NCI-H1417 (cell line): ENCODE measurements at places on chromosomes 1 and 21.

GRCh38 chr1:161440312-161440894 lies 64.9 kb upstream of the FCGR2A start:
- no peak for DNase-seq

DNA sequence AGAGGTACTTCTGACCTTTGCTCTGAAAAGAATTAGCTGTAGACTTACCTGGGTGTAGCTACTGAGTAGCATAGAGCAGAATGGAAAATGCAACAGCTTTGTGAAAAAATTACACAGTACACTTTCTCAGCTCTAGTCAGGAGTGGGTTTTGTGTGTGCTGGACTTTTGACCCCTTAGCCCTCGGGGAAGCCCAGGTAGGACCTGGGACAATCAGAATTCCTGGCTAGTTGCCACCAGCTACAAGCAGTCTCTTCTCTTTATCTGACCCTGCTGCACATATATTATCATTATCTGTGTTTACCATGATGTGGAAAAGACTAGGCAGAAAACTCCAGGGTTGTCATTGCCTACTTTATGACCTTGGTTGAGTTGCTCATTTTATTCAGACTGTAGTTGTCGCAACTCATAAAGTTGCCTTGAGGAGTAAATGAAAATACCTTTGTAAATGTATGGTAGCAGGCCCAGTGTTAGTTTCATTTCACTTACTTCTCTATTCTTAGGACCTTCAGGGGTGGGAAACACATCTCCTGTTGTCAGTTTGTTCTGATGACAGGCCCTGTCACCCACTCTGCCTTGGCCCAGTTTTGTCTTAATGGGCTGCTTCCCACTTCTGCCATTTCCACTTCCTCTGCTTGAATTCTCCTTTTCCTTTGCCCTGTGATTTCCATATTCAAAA lies 5.4 kb downstream of the NEK7 start:
- no peak for DNase-seq

DNA sequence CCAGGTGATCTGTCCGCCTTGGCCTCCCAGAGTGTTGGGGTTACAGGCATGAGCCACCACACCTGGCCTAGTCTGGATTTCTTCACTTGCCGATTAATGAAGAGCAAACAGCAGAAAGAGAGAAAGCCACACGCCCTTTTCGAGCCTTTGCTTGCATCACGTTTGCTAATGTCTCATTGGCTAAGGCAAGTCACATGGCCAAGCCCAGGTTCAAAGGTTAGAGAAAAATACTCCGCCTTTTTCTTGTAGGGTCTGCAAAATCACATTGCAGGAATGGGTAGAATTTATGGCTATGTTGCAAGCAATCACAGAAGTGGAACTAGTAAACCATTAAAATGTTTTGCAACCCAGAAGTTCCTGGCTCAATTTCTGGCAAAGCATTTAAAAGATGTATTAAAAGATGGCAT lies 26.8 kb upstream of the BACH1 start:
- no peak for DNase-seq

- no peak for DNase-seq
Measured at GRCh38 chr1:168608796-168609715, 32.7 kb downstream of the XCL1 start.

DNA sequence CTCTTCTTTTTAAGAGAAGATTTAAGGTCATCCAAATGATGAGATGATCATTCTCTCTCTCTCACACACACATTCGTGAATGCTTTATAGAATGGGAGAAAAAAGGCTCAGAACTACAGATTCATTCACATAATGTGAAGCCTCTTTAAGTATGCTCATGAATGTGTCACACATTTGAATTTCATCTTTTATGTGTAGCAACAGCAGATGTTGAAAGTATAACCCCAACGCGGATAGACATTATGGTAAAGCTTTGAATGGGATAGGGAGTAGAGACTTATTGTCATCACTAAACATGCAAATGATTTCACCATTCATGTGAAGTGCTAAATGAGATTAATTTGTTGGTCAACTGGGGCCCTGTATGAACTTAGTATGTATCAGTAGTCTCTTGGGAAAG lies 15.7 kb upstream of the PKN2 start:
- no peak for DNase-seq

DNA sequence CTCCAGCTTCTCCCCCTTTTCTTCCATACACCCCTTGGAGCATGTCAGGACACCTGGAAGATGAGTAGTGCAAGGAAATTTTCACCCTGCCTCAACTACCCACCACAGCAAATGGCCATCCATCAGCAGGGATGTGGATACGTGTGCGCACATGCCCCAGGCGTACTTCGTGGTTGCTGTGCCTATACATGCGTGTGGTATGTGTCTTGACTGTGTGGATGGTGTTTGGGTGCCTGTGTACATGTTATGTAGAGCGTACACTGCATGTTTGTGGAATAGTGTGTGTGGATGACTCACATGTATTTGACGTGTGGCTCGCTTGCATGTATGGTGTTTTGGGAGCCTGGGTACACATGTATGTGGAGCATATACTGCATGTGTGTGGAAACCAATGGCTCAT lies 158.5 kb downstream of the RRAGC start:
- no peak for DNase-seq

DNA sequence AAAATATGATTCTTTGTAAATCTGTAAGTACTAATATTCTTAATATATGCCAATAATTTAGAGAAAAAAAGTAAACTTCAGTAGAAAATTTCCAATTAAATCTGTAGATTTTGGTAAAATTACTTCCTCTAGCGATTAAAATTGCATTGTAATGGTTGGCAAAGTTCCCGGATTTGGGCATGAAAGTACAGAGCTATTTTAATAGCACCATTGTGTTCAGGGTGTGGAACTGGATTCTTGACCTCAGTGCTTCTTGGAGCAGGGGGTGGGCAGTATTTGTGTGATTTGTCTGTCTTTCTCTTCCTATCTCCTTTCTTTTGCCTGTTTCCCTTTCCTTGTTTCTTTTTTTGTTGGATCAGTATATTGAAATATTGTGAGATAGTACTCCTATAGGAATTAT lies 72.1 kb downstream of the DNM3 start:
- no peak for DNase-seq

DNA sequence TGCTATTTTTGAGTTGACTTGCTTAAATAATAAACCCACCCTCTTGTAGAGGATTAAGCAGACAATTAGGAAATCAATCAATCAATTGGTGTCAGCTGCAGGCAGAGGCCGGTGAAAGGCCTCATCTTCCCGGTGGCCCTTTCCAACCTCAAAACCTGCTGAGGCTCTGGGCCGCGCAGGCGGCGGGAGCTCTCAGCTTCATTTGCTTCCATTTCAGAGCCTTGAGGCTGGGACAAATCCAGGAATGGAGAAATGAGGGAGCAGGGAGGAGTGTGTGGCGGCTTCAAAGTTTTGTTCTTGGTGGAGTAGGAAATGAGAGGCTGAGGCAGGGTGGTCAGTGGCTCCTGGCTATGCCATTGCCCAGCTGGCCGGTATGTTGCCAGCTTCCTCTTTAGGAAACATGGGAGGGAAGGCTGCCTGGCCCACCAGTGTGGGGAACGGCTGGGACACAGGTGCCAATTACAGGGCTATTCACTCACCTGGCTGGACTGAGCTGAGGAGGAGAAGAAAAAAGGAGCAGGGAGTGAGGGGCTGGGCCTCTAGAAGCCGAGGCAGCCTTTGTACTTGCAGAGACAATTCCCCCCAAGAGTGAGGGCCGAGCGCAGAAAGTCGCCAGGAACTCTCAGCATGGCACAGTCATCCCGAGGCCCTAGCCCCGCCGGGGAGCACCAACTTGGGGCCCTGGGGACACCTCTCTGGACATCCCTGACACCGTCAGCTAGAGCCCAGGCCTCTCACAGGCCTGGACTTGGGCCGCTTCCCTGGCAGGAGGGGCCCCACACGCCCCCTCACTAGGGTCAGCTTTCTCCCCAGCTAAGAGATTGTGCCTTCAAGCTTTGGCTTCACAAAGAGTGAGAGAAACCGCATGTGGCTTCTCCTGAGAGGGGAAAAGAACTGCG lies 4.4 kb downstream of the POU3F1 start:
- no peak for DNase-seq

DNA sequence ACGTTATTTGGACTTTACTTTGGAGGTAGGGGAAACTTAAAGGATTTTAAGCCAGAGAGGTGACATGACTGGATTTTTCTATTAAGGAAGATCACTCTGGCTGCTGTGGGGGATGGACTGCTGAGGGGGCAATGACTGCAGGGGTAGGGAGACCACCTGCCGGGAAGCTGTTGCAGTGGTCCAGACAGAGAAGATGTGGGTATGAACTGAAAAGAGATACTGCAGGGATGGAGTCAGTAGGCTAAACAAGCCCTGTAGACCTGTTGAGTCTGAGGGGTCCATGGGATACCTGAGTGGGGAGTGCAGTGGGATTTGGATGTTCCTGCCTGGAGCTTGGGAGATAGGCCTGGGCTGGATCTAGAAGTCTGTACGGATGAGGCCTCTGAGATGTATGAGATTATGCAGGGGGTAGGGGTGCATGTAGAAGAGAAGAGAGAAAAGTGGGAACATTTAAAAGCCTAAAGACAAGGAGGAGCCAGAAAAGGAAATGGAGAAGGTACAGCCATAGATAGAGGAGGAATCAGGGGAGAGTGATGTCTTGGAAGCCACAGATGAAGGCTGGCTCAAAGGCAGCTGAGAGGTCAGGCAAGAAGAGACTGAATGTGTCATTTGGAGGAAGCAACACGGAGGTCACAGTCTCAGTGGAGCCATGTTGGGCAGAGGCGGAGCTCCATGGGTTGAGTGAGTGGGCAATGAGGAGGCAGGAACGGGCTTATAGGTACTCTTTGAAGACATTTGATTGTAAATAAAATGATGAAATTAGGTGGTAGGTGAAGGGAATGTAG lies 25.9 kb upstream of the KCNA2 start:
- DNase-seq, result no peak

DNA sequence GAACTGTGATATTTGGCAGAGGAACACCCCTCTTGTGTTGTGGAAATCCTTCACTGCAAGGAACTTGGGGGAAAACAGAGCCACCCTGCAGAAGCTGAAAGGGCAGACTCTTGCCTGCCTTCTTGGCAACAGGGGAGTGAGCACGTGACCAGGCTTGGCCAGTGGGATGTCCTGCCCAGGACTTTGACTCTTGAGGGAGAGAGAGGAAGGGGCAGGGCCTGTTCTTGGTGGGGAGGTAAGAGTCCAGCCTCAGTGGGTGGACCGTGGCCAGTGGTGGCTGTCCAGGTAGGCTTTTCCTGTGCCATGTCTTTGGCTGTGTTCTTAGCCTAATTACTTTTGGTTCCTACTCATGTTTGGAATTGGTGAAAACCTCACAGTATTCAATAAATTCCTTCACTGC lies 8.6 kb upstream of the AK2 start:
- no peak for DNase-seq

- DNase-seq, result no peak
Measured at GRCh38 chr1:1347663-1348419, 1.4 kb downstream of the DVL1 start.

DNA sequence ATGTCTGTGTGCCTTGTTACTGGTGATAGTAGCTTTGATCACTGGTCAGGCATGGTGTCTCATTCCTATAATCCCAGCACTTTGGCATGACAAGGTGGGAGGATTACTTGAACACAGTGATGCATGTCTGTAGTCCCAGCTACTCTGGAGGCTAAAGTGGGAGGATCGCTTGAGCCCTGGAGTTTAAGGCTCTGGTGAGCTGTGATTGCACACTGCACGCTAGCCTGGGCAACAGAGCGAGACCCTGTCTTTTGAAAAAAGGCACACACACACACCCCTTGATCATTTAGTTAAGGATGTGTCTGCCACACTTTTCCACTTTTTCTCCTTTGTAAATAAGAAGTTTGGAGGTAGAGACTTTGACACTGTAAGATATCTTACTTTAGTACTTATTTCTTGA lies 15.1 kb downstream of the MIGA1 start:
- no peak for DNase-seq

DNA sequence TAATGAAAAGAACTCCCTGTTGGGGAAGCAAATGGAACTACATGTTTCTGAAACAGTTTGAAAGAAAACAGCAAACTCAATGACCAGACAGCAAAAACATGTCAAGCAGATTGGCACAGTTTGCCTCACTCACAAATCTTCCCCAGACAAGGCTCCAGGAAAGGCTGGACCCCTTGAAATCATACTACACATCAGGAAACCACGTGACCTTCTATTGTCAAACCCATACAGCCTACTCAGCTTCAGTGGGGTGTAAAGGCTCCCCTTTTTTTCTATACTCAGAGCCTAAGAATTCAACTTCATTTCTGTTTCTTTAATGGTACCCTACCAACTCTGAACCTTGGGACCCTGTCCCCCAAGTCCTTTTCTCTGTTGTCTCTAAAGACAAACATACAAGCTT lies 15.7 kb upstream of the CTTNBP2NL start:
- DNase-seq, result no peak

GRCh38 chr1:64826991-64827390 lies 82.1 kb downstream of the RAVER2 start:
- no peak for DNase-seq

DNA sequence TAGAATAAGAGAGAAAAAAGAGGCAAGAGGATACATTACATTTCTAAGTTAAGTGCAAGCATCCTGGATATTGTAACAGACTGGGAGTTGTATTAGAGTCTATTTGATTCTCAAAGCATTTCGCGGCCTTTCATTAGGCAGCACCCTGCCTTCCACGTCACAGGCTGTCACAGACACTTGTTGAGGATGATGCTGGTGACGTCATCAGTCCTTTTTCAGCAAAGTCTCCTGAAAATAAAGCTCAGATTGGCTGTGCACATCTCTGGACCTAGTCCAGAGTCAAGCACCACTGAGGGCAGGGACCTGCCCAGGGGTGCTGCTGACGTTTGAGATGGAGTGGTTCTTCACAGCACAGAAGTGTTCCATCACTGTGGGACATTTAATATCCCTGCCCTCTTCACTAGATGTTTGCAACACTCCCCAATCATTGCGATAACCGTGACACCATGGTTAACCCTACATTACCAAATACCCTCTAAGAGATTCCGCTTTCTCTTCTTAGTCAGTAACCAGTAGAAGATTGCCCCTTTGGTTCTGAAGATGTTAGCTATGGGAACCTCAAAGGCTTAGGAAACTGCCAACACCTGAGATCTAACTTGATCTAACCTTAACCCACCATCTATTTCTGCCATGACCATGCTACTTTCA lies 72.7 kb upstream of the F3 start:
- DNase-seq, result no peak

DNA sequence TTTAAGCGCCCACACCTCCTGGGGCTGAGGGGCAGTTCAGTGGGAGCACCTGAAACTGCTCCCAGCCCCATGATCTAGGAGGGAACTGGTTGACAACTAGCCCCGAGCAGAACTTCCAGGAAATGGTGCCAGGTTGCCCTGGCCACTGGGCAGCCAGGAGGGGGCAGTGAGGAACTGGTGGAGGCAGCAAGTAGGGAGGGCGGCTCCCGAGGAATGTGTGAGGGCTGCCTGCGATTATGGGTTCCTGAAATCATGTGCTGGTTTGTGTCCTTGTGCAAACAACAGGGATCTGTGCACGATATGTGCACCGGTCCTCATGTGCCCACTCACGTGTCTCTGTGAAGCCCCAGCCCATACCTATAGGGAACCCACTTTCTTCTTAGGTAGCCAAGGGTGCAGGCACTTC lies 9.9 kb downstream of the GPR3 start:
- no peak for DNase-seq

- DNase-seq, result no peak
Measured at GRCh38 chr1:28450561-28450960, 55.3 kb upstream of the RCC1 start.

GRCh38 chr1:26582836-26583460 lies 53.4 kb downstream of the RPS6KA1 start:
- no peak for DNase-seq
